ENCODE measurements at places on chromosomes 1 and 21. TPM values are rescaled to one million over a fixed set of nuclear protein-coding genes. Genes with fewer than 3 reads are reported as not detected.

The KISS1 gene
- not detected for total RNA-seq

The RAVER2 gene
- 43.6 TPM for total RNA-seq

The NMNAT2 gene
- total RNA-seq, result 0.13 TPM

The OR6N1 gene
- total RNA-seq, result not detected

The INAVA gene
- total RNA-seq, result 331 TPM

The CRYAA gene
- total RNA-seq, result not detected

The SPRR3 gene
- 4.4 TPM for total RNA-seq

The TBX19 gene
- 0.76 TPM for total RNA-seq

The MYCL gene
- total RNA-seq, result 28.4 TPM

The LINGO4 gene
- 1.0 TPM for total RNA-seq

The PAPPA2 gene
- total RNA-seq, result 0.35 TPM

The KLF17 gene
- total RNA-seq, result not detected

The SPRR2B gene
- not detected for total RNA-seq

The COL6A2 gene
- 59.9 TPM for total RNA-seq

The CEP350 gene
- 87.2 TPM for total RNA-seq

The AMY1A gene
- total RNA-seq, result not detected

The RNU1-4 gene
- under 0.01 TPM for total RNA-seq

The B3GALT6 gene
- total RNA-seq, result 9.7 TPM

The LHX8 gene
- total RNA-seq, result not detected

The SLC19A1 gene
- 14.0 TPM for total RNA-seq

The KCNN3 gene
- 0.85 TPM for total RNA-seq

The CYP4B1 gene
- 38.8 TPM for total RNA-seq

The VTCN1 gene
- total RNA-seq, result not detected

The SMIM1 gene
- not detected for total RNA-seq

The KCNJ15 gene
- not detected for total RNA-seq

The ATF6 gene
- total RNA-seq, result 15.5 TPM

The CDC42SE1 gene
- 61.1 TPM for total RNA-seq

The ACKR1 gene
- 51.2 TPM for total RNA-seq

The AJAP1 gene
- 0.13 TPM for total RNA-seq

The TRABD2B gene
- total RNA-seq, result 0.80 TPM

The GRHL3 gene
- 1.1 TPM for total RNA-seq

The PTPRU gene
- 0.18 TPM for total RNA-seq

The C1QA gene
- total RNA-seq, result 90.8 TPM

The SPRR2A gene
- total RNA-seq, result not detected

The PLD5 gene
- not detected for total RNA-seq

The UBL4B gene
- not detected for total RNA-seq

The MTF2 gene
- total RNA-seq, result 25.0 TPM

The SAMD11 gene
- 5.0 TPM for total RNA-seq
